Esophagus squamous epithelium (tissue), 5 donors: ENCODE measurements at places on chromosomes 6 and 20.

- DNase-seq, result no peak
These were observed 53.0 kb downstream of the FLRT3 start for GRCh38 chr20:14284443-14284842.

DNA sequence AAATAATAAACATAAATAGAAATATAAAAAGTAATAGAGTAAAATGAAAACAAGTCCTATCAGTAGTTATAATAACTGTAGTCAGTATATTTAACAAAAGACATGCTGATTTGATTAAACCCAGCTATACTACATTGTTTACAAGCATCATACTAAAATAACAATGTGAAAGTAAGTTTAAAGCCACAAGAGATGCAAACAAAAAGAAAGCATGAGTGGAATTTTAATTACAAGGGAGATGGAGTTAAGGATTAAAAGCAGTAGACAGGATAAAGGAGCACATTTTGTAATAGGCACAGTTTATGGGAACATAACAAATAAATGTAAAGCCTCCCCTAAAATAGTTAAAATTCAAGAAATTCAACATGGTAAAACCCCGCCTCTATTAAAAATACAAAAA lies 41.5 kb downstream of the SENP6 start:
- no peak for DNase-seq

GRCh38 chr6:39752835-39753724 lies 27.9 kb upstream of the KIF6 start:
- DNase-seq, result no peak

GRCh38 chr6:24910331-24910960 lies 25.3 kb downstream of the RIPOR2 start:
- DNase-seq, result no peak

- no peak for DNase-seq
These were observed 26.3 kb downstream of the ALDH5A1 start for GRCh38 chr6:24520929-24521546.

- DNase-seq, result no peak
These were observed 1152.0 kb downstream of the EPHA7 start for GRCh38 chr6:92267335-92267734.

- no peak for DNase-seq
These were observed 264.2 kb downstream of the THBS2 start for GRCh38 chr6:168989421-168989820.

GRCh38 chr20:40463171-40463570 lies 225.9 kb downstream of the MAFB start:
- DNase-seq, result no peak

DNA sequence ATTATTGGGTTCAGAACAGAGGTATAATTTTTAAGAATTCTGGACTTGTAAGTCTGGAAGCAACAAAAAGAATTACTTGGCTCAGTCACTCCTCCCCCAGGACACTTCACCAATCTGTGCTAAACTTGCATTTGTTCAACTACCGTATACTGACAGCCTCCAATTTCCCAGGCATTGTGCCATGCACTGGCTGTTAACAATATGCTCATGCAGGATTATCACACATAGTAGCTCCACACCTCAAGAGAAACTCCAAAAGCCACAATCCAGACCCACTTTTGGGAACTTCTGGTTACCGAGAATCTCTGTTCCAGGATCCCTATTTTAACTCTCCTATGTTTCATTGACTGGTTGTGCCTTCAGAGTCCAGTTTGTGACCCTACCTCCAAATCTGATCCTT lies 7.7 kb downstream of the ADGRF1 start:
- DNase-seq, result no peak

DNA sequence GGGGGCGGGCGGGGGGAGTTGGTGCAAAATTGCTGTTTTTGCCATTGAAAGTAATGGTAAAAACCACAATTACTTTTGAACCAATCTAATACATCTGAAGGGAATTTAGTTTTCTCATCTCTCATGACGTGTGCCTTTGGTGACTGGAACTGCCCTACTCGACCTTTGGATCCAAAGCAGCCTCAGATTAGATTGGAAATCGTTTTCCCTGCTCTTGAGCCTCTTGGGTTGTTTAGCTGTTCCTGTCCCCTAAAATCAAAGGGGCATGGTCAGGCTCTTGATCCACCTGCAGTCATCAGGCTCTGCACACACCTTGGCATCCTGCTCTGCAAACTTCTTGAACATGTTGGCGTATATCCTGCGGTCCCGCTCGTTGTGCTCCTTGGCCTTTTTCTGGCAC lies 64.0 kb upstream of the TULP1 start:
- DNase-seq, result no peak

GRCh38 chr6:140992678-140993077 lies 1140.0 kb upstream of the GJE1 start:
- no peak for DNase-seq

- DNase-seq, result no peak
These were observed 31.2 kb downstream of the GCNT2 start for GRCh38 chr6:10552270-10552810.

GRCh38 chr20:10508060-10508459 lies 73.0 kb downstream of the SLX4IP start:
- no peak for DNase-seq

DNA sequence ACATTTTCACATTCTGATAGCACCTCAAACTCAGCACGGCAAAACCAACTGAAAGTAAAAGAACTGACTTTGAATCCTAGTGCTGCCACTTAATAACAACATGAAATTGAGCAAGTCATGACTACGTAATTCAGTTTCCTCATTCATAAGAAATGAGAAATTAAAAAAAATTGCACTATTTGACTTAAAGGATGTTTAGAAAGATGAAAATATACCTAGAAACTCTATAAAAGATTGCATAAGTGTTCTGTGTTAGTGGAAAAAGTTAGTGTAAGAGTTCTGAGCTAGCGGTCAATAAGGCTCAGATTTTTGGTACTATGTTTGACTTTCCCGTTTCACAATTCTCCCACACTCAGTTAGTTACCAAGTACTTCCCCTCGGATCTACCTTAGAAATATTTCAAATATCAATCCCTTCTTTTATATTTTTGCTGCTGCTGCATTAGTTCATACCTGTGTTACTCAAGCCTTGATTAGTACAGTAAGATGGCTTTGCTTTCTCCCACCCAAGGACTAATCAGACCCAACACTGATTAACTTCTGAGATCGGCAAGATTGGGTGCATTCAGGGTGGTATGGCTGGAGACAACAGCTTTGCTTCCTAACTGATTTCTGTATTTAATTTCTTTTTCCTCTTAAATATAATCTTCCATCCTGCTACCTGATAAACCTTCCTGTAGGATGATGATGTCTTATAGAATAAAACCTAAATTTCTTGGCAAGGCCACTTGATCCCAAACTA lies 25.9 kb downstream of the ECHDC1 start:
- no peak for DNase-seq

DNA sequence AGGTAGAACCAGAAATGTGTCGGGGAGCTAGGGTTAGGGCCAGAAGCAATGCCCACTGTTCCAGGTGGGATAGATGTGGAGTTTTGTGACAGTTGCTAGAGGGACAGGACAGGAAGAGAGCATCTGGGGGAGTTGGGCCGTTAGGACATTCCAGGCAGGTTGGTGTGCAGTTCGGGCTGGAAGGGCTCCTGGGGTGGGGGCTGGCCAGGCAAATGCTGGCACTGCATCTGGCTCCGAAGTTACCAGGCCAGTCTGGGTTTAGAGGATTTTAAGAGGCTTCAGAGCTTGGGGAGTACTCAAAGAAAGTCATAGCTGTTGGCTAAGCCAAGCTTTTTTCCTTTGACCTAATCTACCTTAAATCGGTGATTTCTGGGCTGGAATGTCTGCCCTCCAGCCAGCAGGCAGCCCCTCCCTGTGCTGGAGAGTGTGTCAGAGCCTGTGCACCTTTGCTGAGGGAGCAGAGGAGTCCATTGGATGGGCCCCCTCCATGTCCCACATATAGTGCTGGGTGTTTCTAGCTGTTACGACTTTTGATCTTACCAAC lies 20.8 kb downstream of the PLCG1 start:
- no peak for DNase-seq

- no peak for DNase-seq
These were observed 109.9 kb downstream of the RNF144B start for GRCh38 chr6:18497006-18497405.

GRCh38 chr6:75991941-75992340 lies 80.5 kb downstream of the IMPG1 start:
- no peak for DNase-seq

- no peak for DNase-seq
These were observed 583.8 kb upstream of the GJE1 start for GRCh38 chr6:141548966-141549365.

DNA sequence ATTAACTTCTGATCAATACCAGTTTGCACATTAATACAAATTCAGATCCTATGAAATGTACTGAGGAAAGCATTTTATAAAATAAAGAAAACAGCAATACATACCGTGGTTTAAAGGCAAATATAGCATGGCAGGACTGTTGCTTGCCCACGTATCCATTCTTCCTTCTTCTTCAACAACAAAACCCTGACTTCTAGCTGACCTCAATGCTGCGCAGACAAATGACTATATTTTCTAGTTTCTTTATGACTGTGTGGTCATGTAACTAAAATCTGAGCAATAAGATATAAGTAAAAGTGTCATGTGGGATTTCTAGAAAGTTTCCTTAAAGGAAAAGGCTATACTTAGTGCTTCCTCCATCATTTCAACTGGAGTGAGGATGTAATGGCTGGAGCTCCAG lies 85.0 kb downstream of the CDC40 start:
- no peak for DNase-seq

DNA sequence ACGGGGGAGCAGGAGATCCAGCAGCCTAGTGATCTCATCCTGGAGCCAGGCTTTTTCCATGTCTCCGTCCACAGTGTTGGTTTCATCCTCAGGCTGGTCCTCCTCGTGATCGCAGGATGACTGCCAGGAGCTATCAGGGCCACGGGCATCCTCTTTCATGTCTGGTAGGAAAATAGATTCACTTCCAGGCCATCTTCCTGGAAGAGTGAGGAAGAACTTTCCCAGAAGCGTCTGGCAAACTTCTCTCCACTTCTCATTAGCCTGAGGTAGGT lies 15.3 kb upstream of the SLC9A8 start:
- no peak for DNase-seq

- no peak for DNase-seq
These were observed 5.0 kb upstream of the BTN2A1 start for GRCh38 chr6:26452631-26453235.

DNA sequence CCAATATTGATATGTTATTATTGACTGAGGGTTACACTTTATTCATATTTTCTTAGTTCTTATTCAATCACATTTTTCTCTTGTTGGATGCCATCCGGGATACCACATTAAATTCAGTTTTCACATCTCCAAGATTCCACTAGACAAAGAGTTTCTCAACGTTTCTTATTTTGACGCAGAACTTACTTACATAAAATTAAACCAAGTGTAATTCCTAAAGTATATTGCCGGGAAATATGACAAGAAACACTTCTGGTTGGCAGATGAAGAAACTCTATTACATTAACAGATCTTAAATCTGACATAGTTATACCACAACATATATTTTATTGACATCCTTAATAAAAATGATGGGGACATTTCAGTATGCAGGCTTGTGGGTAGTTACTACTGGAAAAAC lies 47.3 kb upstream of the THBS2 start:
- DNase-seq, result no peak

- no peak for DNase-seq
These were observed 15.5 kb upstream of the TPBG start for GRCh38 chr6:82348130-82348529.

DNA sequence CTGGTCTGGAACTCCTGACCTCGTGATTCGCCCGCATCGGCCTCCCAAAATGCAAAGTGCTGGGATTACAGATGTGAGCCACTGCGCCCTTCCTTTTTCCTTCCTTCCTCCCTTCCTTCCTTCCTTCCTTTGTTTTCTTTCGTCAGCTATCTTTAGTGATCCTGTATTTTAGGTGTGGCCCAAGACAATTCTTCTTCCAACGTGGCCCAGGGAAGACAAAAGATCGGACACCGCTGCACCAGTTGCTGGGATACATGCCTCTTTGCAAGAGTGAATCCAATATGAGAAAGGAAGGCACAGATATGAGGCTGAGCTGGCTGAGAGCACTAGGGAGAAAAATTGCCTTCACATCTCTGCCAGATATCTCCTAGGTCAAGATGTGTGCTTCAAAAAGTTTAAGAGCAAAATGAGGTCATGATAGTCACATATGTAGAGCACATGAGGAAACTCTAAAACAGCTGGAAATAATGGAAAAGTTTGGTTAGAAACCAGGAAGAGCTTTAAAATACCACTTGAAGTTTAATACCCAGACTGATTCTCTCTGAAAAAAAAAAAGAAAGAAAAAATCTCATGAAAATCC lies 41.8 kb downstream of the OR2B2 start:
- no peak for DNase-seq

GRCh38 chr20:51532577-51533191 lies 9.8 kb downstream of the NFATC2 start:
- no peak for DNase-seq

- no peak for DNase-seq
These were observed 18.1 kb downstream of the DEK start for GRCh38 chr6:18246205-18246604.

DNA sequence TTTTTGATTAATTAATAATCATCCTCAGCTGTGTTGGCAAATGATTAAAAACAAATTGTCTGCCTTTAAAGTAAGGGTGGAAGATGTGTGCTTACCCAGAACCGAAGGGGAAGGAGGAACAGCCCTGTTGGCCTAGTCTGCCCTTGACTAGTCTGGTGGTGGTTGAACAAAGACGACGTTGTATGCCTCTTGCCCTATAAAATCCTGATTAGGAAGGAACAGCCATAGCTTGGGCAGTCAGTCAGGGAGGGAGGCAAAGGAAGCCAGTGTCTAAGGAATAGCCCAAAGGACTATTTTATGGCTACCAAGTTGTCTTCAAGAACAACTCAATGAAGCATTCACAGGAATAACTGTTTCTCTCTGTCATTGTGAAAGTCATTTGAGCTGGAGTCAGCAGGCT lies 70.7 kb downstream of the PRDM1 start:
- DNase-seq, result no peak

- no peak for DNase-seq
These were observed 1.3 kb downstream of the BPIFA2 start for GRCh38 chr20:33169176-33169794.

DNA sequence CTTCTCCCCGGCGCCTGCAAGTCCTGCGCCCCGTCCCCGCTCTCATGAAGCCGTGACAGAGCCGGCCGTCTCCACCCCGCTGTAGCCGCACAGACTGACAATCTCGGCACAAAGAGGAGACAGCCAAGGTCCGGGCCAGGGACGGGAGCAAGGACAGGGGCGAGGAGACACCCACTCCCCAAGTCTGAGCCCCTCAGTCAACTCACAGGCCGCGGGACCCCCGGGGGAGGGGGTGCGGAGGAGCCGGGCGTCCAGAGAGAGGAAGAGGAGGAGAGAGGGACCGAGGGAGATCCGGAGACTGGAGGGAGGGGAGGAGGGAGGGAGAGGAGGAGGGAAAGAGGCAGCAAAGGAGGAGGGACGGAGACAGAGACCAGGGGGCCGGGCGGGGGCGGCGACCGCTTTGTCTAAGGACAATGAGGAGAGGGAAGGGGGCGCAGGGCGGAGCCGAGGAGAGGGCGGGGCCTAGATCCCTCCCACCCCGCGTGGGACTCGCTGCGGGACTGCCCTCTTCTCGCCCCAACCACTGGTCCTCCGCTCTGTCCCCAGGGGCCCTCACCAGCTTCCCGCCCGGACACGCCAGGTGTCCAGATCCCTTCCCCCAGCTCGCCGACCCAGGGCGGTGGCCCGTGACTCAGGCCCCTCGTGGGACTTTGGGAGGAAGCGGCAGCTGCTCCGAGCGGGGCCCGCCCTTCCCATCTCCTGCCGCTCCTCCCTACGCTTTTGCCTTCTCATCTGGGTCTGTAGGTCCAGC lies 638 bp upstream of the PPP1R18 start:
- DNase-seq, result peak; percentile 86
